Cortex of kidney (tissue), 1 donor: ENCODE measurements at places on chromosomes 7 and 10.

DNA sequence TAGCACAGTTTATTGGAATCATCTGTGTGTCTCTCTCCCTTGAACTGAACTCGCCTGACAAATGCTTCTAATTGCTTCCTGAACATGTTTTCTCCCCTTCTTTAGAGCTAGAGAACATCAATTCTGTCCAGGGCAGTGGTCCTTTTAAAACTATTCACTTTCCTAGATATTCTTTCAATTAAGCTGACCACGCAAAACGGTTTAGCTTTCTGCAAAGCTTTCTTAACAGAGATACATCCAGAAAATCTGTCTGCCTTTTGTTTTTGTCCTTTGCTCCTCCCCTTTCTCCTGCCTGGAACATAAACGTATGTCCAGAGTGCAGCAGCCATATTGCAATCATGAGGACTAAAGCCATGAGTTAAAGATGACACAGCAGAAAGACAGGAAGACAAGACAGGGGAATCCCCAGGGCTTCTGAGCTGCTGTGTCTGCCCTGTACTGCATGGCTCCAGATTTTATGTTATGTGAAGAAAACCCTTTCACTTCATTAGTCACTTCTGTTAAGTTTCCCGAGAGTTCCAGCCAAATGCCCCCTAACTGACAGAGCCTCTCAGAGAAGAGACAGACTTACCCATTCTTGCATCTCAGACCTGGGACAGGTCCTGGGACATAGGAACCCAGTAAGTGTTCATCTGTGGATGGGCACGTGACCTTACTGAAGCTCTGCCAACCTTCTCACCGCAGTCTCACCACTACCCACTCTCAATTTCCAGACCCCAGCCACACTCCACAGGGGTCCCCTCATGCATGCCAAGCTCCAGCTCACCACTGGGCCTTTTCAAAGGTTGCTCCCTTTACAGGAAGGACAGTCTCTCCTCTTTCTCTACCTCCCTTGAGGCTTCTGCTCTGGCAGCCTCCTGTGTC lies 35.0 kb upstream of the CPXM2 start:
- no peak for DNase-seq

GRCh38 chr7:47291461-47292081 lies 290.3 kb downstream of the TNS3 start:
- no peak for DNase-seq

DNA sequence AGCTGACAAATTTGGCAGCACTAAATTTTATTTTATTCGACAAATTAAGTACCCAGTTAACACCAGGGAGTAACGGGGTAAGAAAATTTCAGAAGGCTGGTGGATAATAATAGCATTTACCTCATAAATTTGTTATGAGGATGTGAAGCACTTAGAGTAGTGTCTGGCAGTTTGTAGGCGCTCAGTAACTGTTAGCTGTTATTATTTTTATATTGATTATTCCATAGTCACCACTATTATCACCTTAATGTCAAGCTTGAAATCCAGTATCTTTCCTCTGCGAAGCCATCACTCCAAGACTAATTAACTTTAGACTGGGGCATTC lies 563 bp upstream of the COA1 start:
- no peak for DNase-seq

DNA sequence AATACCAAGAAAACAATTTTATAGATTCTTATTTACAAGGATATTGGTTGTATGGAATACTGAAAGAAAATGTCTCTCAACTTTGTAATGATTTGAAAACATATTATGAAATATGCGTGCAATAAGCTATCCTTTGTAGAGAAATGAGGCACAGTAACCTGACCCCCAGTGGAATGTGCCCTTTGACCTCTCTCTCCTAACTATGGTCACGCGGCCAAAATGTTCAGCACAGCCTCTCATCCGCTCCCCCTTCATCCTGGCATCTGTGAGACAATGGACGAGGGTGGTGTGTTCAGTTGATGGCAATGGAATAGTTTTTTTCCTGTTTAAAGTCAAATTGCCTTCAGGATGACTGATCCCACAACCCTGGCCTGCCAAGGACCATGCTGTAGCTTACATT lies 13.3 kb downstream of the BEND7 start:
- no peak for DNase-seq

- DNase-seq: no peak
These were observed 163.7 kb downstream of the BAMBI start for GRCh38 chr10:28840971-28841370.

DNA sequence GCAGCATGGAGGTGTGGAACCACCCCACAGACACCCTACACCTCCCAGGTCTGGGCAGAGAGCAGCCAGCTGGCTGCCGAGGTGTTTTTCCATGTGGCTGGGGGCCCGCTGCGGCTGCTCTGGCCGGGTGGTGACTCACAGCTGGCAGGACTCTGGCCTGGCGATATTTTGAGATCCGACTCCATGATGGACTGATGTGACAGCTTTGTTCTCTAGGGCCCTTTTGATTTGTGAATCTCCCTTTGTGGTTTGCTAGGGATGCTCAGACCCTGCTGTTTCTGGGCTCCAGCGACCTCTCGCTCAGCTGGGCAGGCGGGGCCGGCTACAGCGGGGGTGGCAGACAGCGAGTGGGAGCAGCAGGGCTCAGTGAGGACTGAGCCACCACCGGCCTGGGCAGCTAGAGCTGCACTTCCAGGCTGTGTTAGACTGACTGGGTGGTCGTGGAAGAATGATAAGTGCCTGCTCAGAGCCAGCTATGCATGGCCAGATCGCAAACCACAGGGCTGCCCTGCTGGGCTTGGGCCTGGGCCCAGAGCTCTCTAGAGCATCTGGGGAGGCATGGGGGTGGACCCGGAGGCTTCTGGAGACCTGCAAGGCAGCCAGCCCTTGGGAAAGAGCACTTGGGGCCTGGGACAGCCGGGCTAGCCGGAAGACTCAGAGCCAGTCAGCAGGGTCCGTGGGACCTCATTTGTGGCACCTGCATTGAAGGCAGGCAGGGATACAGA lies 46.2 kb upstream of the GDF10 start:
- no peak for DNase-seq

- DNase-seq: no peak
These were observed 33.9 kb upstream of the XPNPEP1 start for GRCh38 chr10:109957092-109957797.

DNA sequence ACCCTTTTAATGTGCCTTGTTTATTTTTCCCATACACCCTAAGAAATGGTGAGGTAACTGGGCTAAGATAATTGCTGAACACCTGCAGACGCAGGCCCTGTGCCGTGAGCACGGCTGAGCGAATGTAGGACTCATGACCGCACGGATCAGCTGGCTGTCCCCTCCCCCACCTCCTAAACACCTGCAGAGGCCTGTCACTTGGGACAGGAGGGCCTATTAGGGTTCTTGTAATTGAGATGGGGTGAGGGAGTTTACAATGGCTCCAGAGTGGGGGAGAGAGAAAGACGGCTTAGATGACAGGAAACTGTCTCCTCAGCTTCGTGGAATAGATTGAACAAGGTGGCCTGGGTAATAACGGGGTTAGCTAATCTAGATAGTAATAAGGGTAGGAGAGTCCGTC lies 291.7 kb upstream of the HABP2 start:
- DNase-seq: no peak

- DNase-seq: no peak
These were observed 61.1 kb downstream of the PPP1R17 start for GRCh38 chr7:31748084-31748483.

DNA sequence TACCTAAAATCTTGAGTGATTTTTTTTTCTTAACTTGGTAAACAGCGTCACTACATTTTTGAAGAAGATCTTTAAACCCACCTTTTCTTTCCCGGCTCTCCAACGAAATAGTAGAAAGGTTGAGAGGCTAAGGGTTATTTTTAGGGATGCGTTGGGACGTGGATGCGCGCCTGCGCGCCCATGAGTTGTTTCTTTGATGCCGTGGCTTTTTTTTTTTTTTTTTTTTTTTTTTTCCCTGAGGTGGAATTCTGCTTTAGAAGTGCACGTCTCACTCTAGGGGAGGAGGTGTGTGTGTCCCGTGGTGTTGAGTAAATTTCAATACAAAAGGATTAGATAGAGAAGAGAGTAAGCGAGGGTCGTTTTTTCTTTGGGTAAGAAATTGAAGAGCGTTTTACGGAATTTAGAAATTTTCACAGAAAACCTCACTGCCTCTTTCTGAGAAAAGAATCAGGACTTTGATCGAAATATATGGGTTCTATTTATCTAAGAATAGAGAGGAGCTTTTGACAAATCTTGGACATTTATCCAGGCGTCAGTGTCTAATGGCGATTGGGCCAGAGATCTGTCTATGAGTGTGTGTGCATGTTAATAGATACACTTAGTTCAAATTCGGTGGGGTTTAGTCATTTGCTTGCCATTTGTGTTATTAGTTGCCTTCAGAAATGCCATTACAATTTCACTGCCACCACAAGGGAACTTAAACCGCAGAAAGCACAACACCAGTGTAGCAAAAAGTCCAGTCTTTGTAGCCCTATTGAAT lies 1.2 kb upstream of the SP8 start:
- no peak for DNase-seq

GRCh38 chr10:80617807-80618206 lies 80.1 kb downstream of the SH2D4B start:
- no peak for DNase-seq

DNA sequence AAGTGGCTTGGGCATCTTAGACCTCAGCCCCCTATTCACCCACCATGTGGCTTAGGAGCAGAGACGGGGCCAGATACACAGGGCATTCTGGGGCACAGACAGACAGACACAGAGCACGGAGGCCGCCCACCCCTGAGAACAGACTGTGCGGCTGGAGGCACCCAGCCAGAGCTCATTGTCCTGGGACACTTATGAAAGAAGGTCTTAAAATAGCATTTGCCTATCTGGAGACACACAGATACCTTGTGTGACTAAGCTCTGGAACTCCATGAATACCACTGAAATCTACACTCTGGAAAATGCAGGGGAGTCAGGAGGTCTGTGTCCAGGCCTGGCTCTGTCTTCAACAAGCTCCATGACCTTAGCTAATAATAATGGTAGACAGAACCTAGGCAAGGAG lies 41.4 kb upstream of the ADO start:
- DNase-seq: no peak

DNA sequence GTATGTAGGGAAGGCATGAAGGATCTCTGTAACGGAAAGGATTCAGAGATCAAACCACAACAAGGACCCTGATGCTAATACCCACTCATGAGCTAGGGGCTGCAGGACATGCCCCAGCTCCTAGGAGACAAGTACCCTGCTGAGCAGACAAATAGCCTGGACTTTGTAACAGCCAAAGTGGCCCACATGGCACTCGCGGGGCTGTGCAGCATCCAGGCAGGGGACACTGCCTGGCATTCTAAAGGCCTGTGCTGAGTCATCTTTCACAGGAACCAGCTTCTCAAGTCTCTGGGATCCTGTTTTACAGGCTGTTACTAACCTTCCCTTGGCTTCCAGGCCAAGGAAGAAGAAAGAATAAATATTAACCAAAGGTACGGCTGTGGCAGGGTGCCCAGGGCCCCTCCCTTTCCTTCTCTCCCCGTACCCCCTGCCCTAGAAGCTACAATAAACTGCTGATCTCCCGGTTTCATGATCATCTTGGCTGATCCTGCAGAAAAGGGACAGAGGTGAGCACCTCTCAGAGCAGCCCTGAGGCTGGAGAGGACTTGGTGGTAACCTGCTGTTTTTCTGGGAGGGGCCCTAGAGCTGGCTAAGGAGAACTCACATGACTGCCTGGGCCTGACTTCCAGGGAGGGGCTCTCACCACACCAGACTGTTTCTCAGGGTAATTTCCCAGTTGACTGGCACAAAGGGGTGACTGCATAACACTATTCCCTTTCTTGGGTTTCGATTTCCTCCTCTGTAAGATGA lies 4.2 kb upstream of the RPEL1 start:
- no peak for DNase-seq

DNA sequence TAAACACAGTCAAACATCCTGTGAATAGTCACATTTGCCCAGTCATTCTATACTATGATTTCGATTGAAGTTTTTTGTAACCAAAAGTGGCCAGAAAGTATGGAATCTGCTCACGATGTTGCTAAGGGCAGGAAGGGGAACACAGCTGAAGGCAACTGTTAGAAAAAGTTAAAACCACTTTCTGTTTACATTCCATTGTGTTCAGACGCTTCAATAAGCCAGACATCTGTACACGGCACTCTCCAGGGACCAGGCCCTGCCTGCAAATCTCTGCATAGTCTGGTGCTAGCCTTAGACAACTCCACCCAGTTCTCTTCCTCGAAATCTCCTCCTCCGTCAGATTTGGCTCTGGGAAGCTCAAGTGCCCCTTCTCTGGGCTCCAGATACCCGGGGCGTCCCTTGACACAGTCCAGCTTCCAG lies 17.1 kb upstream of the TMEM120A start:
- no peak for DNase-seq

DNA sequence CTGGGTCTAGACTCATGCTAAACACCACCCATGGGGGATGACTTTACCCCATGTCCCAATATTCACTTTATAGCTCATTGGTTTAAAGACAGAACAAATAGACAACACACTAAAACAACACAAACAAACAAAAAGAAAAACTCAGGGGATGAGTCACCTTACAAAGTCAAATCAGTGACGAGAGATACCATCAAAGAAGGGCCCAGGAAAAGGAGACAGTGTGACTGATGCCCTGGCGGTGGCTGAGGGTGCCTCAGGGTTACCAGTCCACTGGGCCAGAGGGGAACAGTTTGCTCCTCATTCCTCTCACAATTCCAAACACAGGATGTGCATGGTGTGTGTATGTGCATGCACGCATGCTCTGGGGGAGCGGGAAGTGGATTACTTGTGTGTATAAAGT lies 171.3 kb upstream of the PRKCQ start:
- no peak for DNase-seq

DNA sequence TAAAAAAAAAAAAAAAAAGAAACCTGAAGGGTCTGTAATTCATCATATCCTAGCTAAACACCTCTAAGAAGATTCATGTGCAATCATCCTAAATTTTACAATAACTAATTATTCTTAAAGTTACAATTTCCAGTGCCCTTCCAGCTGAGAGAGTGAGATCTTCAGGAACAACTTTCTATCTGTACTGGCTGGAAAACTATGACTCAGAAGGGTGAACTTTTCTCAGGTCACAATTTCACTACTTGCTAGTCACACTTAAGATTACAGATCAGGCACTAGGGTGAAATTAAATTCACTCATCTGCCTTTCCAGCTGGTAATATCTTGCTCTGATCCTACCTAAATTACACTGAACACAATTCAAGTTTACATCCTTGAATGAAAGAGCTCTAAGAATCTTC lies 158.8 kb downstream of the ANK3 start:
- DNase-seq: no peak

GRCh38 chr7:122369756-122370155 lies 65.2 kb upstream of the FEZF1 start:
- no peak for DNase-seq

GRCh38 chr10:18158773-18159265 lies 18.6 kb downstream of the CACNB2 start:
- DNase-seq: no peak
